ENCODE measurements at places on chromosomes 5 and 9.

GRCh38 chr5:75656311-75657003 lies 45.2 kb downstream of the ANKDD1B start:
- DNase-seq, result no peak

DNA sequence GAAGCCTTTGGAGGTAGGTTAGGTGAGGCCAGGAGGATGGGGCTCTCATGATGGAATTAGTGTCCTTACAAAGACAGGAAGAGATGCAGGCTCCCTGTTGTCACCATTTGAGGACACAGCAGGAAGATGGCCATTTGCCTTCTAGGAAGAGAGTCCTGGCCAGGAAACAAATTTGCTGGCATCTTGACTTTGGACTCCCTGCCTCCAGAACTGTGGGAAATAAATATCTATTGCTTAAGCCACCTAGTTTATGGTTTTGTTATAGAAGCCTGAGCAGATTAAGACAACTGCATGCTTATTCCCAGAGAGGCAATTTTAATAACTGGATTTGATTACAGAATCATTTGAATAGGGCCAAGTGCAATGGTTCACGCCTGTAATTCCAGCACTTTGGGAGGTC lies 50.5 kb upstream of the EPB41L4B start:
- DNase-seq, result no peak

DNA sequence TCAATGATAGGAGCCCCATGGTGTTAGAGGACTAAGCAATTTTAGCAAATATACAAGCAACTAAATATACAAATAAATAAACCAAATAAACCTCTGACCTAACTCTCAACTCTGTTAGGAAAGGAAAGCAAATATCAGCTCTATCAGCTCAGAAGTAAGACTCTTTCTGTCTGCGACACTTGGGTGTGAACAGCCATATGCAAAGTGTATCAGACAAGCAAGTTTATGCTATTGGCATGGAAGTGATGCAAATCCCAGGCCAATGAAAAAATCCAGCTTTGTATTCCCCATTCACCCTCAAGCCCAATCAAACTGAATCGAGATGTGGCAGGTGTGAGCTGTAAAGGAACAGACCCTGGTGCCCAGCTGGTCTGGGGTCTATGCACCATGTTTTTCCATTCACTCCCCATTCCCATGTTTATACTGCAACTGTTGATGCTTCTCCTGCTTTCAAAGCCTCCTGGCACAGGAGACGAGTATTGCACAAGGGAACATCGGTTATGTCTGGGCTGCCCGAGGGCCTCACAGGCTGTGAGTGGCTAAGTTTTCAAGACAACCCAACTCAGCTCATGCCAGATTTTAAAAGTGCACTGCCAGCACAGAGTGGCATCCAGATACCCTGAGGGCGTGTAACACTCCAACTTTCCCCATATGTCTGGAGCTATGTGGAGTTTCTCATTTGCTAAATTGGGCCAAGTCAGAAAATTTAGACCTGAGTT lies 73.1 kb downstream of the FEM1C start:
- DNase-seq, result no peak

- DNase-seq, result no peak
Observed at GRCh38 chr5:178291969-178292825, 59.6 kb upstream of the PHYKPL start.

DNA sequence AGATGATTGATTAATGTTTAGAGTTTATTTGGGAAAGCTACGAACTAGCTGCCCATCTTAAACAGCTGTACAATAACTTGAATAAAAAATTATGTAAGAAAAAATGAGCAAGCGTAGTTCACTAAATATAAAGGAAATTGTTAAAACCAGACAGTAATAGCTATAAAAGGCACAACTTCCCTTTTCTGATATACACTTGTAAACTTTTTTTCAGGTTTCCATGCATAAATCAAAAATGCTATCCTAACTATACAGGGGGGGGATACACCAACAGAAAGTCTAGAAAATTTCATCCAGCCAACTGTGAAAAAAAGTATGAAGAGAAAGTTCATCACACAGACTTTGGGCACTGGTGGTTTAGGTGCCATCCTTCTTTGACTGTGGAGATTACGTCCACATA lies 122.3 kb downstream of the NR3C1 start:
- no peak for DNase-seq

DNA sequence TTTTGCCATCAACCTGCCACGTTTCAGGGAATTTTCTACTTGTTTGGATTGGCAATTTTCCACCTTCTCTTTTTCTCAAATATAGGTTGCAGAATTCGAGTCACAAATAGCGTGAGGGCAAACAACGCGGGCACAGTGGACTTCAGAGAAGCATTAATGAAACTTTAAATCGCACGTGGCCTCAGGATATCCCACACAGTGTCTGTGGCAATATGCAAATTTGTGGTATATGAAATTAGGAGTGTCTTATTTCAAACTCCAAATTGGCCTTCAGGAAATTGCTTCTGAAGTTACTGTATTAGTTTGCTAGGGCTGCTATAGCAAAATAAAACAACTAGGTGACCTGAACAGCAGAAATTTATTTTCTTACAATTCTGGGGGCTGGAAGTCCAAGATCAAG lies 91.2 kb downstream of the MTRR start:
- DNase-seq, result no peak

DNA sequence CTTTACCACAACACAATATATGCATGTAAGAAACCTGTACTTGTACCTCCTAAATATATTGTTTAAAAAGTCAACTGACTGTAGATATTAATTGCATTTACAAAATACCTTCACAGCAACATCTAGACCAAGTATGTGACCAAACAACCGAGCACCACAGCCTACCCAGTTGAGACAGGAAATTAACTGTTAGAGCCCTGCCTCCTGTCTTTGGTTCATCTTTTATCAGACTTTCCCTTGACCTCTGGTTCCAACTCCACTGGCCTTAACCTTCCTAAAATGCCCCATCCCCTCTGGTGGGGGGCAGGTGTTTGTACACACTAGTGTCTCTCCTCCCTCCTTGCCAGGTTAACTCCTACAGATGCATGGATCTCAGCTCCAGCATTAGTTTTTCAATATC lies 155.0 kb upstream of the PANK3 start:
- DNase-seq, result no peak

GRCh38 chr5:111278858-111279504 lies 54.8 kb downstream of the CAMK4 start:
- DNase-seq, result peak; percentile 60

DNA sequence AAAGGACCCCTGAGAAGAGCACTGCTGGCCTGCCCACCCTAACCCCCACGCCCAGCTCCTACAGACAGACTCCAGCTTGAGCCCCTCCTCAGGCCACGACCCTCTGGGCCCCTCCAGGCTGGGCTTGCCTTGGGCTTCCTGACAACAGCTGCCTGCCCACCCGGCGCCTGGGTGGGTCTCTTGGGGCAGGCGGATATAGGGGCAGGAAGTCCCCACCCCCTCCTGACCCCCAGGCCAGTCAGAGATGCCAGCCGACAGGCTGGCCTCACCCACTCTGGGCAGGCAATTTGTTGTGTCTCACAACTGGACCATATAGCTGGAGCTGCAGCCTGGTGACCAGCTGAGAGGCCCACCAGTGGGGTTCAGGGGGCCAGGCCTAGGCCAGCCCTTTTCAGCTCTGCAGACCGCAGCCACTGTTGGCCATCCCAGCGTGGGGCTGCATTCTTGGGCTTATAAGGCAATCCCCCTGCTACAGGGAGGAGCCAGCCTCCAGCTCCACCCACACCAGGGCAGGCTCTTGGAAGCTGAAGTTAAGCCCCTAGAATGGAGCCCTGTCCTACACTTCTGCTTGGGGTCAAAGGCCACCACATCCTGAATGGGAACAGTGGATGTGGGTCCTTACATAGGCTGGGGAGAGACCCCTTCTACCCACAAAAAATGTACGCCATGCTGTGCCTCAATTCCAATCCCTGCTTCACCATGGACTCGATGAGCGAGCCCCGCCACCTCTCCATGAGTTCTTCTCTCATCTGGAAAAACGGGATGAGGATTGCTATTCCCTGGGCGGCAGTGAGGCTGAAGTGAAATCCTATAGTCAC lies 2.0 kb downstream of the PDLIM7 start:
- peak; percentile 67 for DNase-seq

GRCh38 chr9:87350915-87351314 lies 146.8 kb upstream of the DAPK1 start:
- DNase-seq, result no peak

GRCh38 chr5:89064736-89065135 lies 181.8 kb upstream of the MEF2C start:
- no peak for DNase-seq

DNA sequence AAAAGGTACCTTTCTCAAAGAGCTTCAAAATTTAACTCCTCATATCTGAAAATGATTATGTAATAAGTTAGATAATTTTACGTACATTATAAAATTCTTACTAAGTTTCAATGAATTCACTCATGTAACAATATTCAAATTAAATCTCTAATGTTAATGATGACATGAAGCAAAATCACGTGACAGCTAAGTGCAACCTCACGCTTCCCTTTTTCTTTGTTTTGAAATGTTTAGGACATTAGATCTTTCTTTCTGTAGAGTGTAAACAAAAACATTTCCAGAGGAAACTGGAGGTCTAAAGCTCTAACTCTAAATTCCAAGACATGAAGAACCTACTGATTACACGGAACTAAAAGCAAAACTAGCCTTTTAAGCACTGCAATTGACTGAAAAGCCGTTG lies 227.3 kb upstream of the TBCA start:
- DNase-seq, result no peak

DNA sequence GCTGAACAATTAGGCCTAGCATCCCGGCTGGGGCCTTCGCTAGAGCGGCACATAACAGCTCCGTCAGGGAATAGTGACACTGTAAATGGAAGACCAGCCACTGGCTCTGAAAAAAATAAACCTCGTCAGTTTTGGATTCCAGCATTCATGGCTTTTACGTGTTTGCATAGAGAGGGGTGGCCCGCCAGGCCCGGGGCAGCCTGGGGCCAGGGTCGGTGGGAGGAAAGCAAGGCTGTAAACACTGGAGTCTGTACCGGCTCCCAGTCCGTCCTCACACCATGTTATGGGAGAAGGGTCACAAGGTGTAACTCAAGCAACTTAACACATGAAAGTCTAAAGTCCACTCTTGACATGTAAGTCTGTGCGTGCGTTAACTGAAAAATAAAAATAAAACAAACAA lies 11.2 kb downstream of the CCNI2 start:
- DNase-seq, result no peak

- no peak for DNase-seq
Observed at GRCh38 chr5:6228257-6229250, 149.8 kb downstream of the MED10 start.

GRCh38 chr5:58932057-58932612 lies 349.3 kb downstream of the RAB3C start:
- no peak for DNase-seq

GRCh38 chr5:176601901-176602482 lies 8.0 kb downstream of the GPRIN1 start:
- no peak for DNase-seq

GRCh38 chr9:115146581-115147021 lies 28.6 kb upstream of the TNC start:
- DNase-seq, result no peak

GRCh38 chr5:39440958-39441624 lies 16.3 kb upstream of the DAB2 start:
- DNase-seq, result no peak

GRCh38 chr5:61279725-61280124 lies 52.3 kb upstream of the ZSWIM6 start:
- no peak for DNase-seq

DNA sequence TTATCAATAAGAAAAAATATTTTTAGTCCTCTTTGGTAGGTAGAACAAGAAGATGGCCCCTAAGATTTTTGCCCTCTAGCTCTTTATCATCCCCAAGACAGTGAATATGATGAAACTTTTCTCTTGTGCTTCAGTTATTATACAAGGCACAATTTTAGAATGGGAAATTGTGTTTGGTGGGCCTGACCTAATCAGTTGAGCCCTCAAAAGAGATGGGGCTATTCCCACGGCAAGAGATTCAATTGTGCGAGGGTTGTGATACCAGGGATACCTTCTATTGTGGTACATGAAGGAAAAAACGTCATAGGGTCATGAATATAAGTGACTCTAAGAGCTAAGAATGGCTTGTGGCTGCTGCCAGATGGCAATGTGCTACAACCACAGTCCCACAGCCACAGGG lies 94.0 kb upstream of the COX7C start:
- no peak for DNase-seq

- DNase-seq, result peak; percentile 91
Observed at GRCh38 chr9:78021697-78022096, 9.9 kb downstream of the GNAQ start.

DNA sequence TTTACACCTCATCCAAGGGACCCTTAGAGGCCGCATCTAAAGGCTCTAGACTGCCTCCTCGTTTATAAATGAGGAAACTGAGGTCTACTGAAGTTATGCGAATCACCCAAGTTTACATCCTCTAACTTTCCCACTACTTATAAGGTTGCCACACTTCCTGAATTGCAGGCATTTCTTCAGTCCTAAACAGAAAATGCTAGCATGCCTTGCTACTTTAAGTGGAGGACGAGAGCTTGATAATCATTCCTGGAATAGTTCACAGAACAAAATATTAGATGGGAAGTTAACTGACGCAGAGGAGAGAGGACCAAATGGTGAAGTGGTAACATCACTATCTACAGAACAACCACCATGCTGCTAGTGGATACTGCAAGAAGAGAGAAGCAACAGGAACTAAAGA lies 85.8 kb downstream of the GNAQ start:
- DNase-seq, result no peak

DNA sequence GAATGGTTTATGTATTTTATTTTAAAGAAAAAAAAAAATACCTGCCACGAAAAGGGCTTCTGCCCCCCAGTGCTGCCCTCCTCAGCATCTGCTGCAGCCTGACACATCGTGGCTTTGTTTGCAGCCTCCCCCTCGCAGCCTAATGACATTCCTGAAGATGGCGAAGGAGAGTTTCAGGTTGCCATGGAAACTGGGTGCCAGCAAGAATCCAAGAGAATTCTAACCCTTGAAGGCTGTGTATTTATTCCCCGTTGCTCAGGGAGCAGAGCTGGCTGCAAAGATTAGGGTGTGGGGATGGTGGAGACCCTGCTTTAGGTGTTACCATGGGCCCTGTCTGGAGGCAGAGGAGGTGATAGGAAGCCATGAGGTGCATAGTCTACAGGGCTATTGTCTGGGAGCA lies 126.6 kb downstream of the NSG2 start:
- DNase-seq, result no peak

DNA sequence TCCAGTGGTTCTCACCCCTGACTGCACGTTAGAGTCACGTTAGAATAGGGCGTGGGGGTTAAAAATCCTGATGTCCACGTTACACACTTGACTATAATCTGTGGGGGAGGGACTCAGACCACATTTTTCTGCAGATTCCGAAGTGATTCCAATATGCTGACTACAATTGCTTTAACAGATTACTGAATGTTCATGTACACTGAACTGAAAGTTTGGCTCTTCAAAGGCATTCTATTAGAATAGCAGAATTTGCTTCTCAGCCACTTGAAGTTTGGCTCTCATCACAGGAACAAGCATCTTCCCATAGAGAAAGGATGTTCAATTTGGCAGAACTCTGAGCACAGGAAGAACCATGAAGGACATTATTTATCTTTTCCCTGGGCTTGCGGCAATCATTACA lies 84.5 kb downstream of the HAPLN1 start:
- no peak for DNase-seq

- no peak for DNase-seq
Observed at GRCh38 chr9:95511616-95511931, 5.2 kb downstream of the PTCH1 start.

All from erythroblast (primary cell).